ENCODE measurements at places on chromosomes 3 and 15.

- DNase-seq, result no peak
Measured at GRCh38 chr3:14438262-14438661, 35.9 kb downstream of the SLC6A6 start.

DNA sequence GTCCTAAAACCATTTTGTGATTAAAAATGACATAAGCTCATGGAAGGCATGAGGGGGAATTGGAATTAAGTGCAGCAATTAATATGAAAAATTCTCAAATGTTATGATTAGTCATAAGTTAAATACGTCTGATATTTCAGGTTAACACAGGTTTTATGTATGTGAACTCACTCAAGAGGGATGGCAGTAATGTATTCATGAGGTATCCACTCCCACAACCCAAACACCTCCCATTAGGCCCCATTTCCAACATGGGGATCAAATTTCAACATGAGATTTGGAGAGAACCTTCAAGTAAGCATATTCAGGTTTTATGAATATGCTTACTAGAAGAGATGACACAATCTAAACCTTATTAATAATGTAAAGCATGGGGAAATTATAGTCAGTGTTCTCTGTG is 41.6 kb upstream of the IL20RB start:
- DNase-seq, result no peak

DNA sequence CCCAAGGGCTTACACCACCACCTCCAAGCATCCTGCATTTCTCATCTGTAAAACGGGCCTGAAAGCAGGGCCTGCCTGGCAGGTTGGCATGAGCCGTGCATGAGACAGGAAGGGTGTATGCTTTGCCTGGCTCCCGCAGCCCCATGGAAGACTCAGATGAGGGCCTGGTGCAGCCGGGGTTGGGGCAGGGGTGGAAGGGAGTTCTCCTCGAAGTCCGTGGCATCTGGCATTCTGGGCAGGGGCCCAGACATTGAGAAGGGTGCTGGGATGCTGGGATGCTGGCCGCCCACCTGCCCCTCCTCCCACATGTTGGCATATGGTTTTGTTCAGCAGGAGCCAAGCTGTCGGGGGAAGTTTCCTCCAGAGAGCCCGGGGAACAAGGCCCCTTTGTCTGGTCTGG is 13.0 kb upstream of the FBLN2 start:
- DNase-seq, result no peak

DNA sequence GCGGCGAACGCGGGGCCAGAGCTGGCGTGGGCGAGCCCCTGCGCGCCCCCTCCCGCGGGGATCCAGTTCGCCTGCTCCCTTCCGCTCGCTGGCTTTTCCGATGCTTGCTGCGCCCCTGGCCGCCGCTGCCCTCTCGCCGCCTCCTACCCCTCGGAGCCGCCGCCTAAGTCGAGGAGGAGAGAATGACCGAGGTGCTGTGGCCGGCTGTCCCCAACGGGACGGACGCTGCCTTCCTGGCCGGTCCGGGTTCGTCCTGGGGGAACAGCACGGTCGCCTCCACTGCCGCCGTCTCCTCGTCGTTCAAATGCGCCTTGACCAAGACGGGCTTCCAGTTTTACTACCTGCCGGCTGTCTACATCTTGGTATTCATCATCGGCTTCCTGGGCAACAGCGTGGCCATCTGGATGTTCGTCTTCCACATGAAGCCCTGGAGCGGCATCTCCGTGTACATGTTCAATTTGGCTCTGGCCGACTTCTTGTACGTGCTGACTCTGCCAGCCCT is 721 bp downstream of the P2RY1 start:
- DNase-seq, result peak; percentile 16

DNA sequence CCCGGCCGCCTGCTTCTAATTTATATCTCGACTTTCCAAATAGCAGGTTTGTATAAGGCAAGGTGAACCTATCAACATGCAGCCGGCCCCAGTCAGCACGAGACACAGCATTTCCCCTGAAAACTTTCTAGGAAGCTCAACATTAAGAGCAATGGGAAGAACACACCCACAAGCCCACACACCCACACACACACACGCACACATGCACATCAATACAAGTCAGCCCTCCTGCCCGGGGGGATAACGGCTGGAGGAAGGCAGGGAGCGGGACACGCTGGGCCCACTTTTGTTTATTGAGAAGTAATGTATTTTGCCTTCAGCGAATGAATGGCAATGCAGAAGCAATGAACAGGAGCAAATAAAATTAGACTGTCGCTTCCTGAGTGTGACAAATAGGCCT is 83.5 kb downstream of the PCSK6 start:
- no peak for DNase-seq

DNA sequence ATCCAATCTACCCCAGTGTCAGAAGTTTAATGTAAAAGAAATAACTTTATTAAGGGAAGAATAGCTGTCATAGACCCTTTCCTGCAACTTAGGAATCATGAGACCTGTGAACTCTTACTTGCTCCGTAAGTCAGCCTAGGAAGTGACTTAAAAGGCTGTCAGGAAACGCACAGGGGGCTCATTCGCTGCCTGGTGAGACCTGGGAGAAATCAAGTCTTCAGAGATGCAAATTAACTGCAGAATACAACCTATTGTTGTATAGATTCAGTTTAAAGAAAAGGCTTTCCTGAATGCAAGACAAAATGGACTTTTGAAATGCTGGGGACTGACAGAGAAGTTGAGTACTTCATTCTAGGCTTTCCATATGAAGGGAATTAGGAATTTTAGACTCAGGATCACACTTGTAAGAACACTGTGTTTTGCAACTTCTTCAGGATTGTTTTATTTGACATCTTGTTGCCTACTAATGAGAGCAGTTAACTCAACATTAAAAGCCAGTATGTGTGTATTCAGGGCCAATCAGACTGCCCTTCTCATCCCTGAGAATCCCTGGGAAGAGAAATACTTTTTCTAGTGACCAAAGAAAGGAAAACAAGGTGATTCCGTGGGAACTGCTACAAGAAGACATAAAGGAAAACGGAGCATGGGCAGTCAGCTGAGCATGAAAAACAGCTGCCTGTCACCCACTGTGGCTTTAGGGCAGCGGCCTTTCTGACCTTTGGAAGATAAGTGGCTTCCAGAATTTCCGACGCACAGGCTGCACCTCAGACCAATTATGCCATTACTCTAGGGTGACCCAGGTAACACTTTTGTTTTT is 18.5 kb upstream of the DPPA4 start:
- DNase-seq, result no peak

Measured in AG08396 (cell line).